ENCODE measurements at places on chromosomes 11 and 22.

GRCh38 chr11:126499131-126499752 lies 143.8 kb downstream of the ST3GAL4 start:
- no peak for DNase-seq

DNA sequence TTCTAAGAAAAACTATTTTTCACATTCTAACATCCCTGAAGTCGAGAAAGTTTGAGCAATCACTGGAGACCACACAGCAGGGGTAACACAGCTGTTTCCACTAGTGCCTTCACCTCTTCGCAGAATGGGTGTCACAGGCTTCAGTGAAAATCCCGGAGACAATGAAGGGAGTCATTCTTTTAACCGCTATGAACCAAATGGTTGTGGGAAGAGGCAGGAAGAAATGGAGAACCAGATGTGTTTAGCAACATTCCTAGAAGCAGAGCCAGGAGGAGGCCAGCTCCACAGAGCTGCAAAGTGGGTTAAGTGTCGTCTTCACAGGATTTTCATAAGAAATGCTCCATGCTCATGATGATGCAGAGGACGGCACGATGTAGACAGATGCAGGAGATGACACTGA lies 221.1 kb downstream of the LARGE1 start:
- peak; percentile 25 for DNase-seq

GRCh38 chr22:47210686-47211085 lies 448.2 kb downstream of the TBC1D22A start:
- DNase-seq = no peak

DNA sequence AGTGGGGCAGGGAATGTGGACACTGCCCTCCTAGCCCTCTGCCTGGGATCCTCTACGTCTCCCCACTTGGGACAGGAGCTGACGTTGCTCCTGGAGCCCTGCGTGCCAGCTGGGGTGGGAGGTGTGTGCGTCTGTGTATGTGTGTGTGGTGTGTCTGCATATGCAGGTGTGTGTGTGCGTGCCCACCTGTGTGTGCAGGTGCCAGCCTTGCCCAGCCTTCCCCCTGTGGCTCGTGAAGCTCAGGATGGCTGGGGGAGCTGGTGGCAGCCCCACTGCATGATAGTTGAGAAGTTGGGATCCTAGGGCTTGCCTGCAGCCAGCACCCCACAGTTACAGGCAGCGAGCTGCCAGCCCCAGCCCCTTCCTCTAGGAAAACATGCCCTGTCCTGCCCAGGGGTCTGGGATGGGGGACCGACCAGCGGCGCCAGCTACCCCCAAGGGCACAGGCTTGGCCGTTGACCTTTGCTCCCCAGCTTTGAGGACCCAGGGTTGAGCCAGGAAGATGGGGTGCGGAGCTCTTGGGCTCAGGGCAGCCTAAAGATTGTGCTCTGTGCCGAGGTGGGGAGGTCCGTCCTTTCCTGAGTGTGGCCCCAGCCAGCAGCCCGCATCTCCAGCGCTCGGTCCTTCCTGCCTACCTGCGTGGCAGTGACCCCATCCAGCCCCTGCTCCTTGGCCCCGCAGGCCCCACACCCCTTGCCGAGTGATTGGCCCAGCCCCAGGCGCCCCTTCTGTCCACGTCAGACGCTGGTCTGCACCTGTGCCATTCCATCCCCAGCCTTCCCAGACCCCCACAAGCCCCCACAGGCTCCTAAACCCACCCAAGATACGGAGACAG lies 15.7 kb downstream of the BRSK2 start:
- no peak for DNase-seq
